Right renal cortex interstitium (tissue), 3 donors: ENCODE measurements at places on chromosomes 12 and 14. TPM values are rescaled to one million over a fixed set of nuclear protein-coding genes. Genes with fewer than 3 reads are reported as not detected.

Gene AMDHD1
- 1.4 TPM for polyA plus RNA-seq

Gene AVPR1A
- polyA plus RNA-seq, result 11.0 TPM

Gene ITPK1
- 33.7 TPM for polyA plus RNA-seq

- no peak for DNase-seq
These were observed 60.7 kb downstream of the VCPKMT start for GRCh38 chr14:50055461-50056228.

DNA sequence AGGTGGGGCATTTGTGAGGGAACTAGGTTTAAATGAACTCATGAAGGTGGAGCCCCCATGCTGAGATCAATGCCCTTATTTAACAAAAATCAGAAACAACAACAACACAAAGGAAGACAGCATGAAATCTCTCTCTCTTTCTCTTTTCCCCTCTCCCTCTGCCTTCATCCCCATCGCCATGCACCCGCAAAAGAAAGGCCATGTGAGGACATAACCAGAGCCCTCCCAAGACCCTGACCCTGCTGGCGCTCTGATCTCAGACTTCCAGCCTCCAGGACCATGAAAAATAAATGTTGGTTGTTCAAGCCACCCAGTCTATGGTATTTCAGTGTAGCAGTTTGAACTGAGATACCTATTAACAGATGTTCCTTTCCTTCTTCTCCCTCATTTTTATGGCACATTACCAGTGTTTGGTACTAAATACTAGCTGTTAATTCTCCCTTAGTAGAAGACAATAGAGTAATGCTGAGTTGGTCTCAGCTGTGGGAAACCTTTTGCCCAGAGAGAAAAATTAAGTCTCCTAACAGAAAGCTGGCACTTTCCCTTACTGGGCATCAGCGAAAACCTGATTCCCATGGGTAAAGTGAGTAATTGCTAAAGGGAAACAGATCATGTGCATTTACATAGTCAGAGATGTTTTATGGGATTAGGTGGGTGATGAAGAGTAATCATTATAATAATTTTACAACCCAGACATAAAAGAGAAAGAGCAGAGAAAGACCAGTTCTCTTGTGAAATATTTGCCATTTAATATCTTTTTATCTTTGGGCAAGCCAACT is 264.0 kb upstream of the PLEKHG7 start:
- no peak for DNase-seq

DNA sequence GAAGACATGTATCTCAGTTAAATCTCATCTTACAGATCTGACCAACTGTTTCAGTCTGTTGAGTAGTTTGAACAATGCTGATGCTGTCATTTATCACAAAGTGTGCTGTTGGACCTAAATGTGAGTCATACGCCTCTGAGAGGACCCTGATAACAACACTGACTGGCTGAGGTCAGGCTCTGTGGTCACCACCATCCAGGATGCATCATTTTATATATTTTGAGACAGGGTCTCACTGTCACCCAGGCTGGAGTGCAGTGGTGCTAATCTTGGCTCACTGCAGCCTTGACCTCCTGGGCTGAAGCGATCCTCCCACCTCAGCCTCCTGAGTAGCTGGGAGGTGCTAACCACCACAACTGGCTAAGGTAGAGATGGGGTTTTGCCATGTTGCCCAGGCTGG is 181.0 kb upstream of the RGS6 start:
- DNase-seq, result no peak

DNA sequence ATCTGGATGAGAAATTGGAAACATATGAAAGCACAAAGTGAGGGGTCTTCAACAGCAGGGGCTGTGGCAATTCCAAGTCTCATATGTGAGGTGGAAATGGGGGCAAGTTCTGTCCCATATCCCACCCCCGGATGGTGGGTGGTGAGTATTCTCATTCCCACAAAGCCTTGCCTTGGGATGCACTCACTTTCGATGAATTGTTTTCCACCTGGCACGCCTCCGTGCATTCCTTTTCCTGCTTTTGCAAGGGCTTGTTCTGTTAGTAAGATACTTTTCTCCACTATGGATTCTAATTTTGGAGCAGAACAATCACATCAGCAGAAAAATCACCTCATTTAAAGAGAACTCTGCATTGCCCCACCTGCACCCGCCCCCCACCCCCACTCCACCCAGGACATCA is 3.1 kb downstream of the LACRT start:
- no peak for DNase-seq

DNA sequence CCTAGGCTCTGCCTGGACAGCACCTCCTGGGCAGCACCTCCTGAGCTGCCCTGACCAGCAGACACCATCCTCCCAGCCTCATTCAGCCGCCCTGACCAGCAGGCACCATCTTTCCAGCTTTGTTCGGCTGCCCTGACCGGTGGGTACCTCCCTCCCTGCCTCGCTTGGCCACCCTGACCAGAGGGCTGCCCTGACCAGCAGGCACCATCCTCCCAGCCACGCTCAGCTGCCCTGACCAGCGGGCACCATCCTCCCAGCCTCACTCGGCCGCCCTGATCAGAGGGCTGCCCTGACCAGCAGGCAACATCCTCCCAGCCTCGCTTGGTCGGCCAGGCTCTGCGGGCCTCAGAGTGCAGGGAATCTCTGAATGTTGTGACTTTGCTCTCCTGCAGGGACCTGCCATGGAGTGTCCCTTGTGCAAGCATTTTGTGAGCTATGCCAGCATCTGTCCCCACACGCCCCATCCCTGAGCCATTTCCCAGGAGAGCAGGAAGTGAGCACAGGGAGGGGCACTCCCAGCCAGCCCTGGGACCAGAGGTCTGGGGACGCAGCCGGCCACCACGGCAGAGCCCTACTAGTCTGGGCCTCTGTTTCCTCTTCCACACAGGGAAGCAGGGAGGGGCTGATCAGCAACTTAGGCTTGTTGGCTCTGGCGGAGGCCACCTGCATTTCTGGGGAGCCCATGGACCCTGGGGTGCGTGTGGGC is 265.5 kb downstream of the SEC23A start:
- no peak for DNase-seq
